GM12878 (cell line): ENCODE measurements at places on chromosomes 1 and 21. TPM values are rescaled to one million over a fixed set of nuclear protein-coding genes. Genes with fewer than 3 reads are reported as not detected.
A peak's percentile ranks its signal among the peaks of the same experiment; 100 is the strongest.

ANKRD34A gene
- total RNA-seq, result 3.5 and 5.2 TPM in 2 replicates

DIPK1A gene
- 8.1 and 9.3 TPM in 2 replicates for total RNA-seq

DNA sequence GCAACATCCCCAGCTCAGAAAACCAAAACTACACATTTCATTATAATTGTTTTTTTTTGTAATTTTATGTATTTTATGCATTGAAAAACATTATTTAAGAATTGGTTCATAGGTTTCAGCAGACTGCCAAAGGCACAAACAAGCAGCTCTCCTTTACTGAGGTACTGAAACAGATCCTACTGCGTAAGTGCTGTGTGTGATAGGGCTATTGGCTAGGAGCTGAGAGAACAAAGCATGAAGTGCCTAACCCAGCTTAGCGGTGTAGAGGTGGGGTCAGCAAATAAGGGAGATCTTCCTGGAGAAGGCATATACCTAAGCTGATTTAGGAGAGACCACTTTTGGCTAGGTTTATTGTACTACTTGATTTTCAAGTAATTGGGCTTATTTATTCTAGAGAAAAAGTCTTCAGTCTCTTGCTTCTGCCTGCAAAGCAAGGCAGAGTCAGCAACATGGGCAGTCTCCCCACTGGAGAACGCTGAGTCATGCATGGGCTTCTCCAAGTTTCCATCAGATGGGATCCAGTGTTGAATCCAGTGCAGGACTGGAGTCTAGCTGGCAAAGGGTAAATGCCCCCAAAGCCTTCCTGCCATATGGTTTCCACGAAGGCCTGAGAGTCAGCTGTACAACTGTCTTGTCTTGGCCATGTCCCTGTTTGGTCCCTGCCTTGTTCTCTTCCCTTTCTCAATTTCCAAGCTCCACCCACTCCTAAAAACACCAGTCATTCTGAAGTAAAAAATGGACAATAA, 18.0 kb upstream of the YTHDF2 start:
- no peak for DNase-seq
- H3K4me1 ChIP-seq, result no peaks in the 10 kb centered on the region
- H3K27ac ChIP-seq, result no peak overlapping the region

- H3K4me1 ChIP-seq, result no peaks in the 10 kb centered on the region
- no peak for DNase-seq
- H3K36me3 ChIP-seq, result no peaks in the 10 kb centered on the region
Observed at GRCh38 chr1:42999308-42999707, 40.6 kb upstream of the SLC2A1 start.

OR14K1 gene
- total RNA-seq, result not detected in 2 replicates

DNA sequence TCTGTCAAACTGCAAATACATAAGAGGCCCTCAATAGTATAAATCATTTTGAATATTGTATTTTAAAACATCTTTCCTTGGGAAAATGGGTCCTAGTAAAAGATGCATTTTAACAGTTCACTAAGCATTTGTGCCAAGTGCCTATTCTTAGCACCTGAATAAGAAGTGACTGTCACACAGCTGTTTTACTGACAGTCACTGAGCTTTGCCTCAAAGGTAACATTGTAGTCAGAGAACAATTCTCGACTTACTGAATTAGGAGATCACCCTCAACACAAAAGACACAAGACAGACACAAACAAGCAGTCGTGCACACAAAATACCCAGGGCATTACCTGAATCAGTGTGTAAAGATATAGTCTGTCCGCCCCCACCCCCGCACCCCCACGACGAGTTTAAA, 408 bp downstream of the ESRRG start:
- H3K36me3 ChIP-seq, result no peaks in the 10 kb centered on the region
- H3K4me1 ChIP-seq, result no peaks in the 10 kb centered on the region
- no peak overlapping the region for H3K4me3 ChIP-seq
- DNase-seq, result no peak
- H3K27me3 ChIP-seq, result peaks cover 7% of the 10 kb centered on the region

DNA sequence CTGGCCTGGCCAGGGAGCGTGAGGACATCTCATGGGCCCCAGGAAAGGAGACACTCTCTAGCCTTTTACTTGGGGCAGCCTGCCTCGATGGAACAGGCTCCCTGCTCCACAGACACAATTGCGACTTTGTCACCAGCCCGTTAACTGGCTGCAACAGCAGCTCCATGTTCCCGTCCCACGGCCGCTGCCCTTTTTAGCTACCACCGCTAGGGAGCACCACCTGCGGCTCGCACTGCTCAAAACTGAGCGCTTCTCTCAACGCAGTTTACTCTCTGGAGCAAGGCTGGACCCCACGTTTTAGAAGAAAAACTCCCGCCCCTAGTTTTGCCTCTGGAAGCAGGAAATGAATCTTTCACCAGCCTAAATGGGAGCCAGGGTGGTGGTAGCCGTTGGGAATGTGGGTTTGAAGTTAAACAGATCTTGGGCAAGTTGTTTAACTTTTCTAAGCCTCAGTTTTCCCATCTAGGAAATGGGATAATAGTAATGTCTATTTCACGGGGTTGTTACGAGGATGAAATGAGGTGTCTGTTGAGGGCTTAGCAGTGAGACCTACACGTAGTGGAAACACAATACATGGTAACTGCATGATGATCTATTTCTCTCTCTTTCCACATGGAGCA, 3.5 kb upstream of the LRRC38 start:
- no peak overlapping the region for H3K4me3 ChIP-seq
- no peak for DNase-seq
- H3K27ac ChIP-seq, result no peak overlapping the region
- H3K36me3 ChIP-seq, result no peaks in the 10 kb centered on the region
- 0 out of 2 replicates have a peak, but pooled peaks cover 2% of the 10 kb centered on the region for H3K27me3 ChIP-seq
- no peaks in the 10 kb centered on the region for H3K4me1 ChIP-seq

FMO5 gene
- total RNA-seq, result 0.10 and 0.24 TPM in 2 replicates

S100A12 gene
- not detected in 2 replicates for total RNA-seq

DNA sequence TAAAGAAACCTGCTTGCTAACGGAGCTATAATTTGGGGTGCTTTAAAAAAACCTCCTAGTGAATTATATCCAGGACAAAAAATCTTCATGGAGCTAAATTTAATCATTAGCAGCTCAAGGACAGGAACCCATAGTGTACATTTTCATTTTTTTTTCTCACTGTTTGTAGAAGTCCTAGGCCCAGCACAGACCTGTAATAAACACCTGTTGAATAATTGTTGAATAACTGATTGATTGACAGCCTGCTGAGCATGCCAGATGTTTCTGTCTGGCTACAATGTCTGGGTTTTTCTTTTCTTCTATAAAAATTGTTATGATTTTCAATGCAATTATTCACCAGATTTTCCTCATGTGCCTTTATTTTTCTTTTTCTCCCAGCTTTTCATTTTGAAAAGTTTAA, 10.9 kb upstream of the GALNT2 start:
- H3K27me3 ChIP-seq, result no peaks in the 10 kb centered on the region
- H3K4me3 ChIP-seq, result no peak overlapping the region
- no peaks in the 10 kb centered on the region for H3K36me3 ChIP-seq
- no peak for DNase-seq
- no peak overlapping the region for H3K27ac ChIP-seq

DNA sequence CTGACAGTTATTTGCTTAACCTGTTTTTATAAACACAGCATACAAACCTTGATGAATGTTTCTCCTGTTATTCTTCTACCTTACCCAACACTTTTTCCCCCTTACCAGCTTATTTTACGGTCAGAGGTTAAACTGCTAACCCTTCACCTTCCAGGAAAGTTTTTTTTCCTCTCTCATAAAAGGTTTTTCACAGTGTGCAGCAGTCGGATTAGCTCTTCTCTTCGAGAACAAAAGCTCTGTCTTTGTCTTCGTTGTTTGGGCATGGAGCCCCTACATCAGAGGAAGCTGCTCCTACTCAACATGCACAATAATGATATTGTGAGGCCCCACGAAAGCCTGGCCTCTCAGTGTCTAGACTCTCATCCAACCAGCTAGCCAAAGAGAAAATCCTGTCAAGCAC, 42.0 kb downstream of the DENND1B start:
- H3K36me3 ChIP-seq, result no peaks in the 10 kb centered on the region
- H3K27ac ChIP-seq, result no peak overlapping the region
- no peak for DNase-seq
- no peak overlapping the region for H3K4me3 ChIP-seq

GRCh38 chr21:33895356-33895755, 20.2 kb downstream of the ATP5PO start:
- no peaks in the 10 kb centered on the region for H3K27me3 ChIP-seq
- H3K4me1 ChIP-seq, result no peaks in the 10 kb centered on the region
- H3K36me3 ChIP-seq, result no peaks in the 10 kb centered on the region

DNA sequence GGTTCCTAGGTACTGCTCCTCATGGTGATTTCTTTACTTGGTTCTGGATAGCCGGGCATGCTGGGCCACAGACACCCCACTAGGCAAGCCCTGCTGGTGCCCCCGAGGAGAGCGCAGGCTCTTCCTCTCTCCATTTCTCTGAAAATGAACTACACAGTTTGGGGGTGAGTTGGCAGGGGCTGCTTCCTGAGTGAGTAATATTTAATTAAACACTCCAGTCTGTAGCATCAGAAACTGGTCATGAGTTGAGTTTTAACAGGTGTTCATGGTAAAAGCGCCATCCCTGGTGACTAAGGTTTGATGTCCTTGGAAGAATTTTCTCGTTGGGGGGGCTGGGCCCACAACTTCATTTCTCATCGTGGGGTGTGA, 1.7 kb downstream of the SPSB1 start:
- H3K36me3 ChIP-seq, result no peaks in the 10 kb centered on the region
- no peak for DNase-seq
- peaks cover 13% of the 10 kb centered on the region for H3K4me1 ChIP-seq
- no peak overlapping the region for H3K4me3 ChIP-seq
- H3K27ac ChIP-seq, result no peak overlapping the region

DNA sequence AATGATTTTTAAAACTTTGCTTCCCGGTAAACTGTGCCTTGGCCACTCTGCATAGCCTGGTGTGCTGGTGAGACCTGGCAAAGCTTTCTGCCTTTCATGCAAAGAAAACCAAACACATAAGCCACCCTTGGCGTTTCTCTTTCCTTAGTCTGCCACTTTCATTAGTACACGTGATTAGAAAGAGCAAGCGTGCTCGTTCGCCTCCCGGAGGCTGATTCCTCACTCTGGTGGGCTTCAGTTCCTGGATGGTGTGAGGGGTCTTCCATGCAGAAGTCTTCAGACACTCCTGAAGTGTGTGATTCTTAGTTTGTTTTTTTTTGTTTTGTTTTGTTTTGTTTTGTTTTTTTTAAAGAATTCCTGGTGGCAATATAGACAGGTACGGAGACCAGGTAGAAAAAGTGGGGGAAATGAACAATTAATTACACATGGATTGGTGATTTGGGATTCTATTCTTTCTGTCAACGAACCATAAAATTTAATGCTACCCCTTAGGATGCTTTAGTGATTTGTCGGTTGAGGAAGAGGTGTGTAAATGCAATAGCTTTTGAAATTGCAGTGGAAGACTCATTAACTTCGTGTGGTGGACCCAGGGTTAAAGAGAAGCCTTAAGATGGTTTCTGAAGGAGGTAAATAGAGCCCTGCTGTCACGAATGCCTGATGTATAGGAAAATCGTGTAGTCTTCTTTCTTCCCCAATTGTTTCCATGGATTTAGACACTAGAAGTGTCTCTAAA, 2.1 kb downstream of the GALNT2 start:
- H3K4me3 ChIP-seq, result peak overlapping the region; percentile 96
- H3K27ac ChIP-seq, result no peak overlapping the region
- no peak for DNase-seq
- H3K36me3 ChIP-seq, result no peaks in the 10 kb centered on the region
- no peaks in the 10 kb centered on the region; the same call in 1 of the 2 replicates for H3K4me1 ChIP-seq

GRCh38 chr1:167676205-167676915, 45.4 kb upstream of the MPZL1 start:
- H3K4me1 ChIP-seq, result peaks cover 85% of the 10 kb centered on the region
- no peaks in the 10 kb centered on the region for H3K27me3 ChIP-seq
- DNase-seq, result peak; percentile 88

SMCP gene
- not detected in 2 replicates for total RNA-seq

KMO gene
- 1.2 and 2.4 TPM in 2 replicates for total RNA-seq

DNA sequence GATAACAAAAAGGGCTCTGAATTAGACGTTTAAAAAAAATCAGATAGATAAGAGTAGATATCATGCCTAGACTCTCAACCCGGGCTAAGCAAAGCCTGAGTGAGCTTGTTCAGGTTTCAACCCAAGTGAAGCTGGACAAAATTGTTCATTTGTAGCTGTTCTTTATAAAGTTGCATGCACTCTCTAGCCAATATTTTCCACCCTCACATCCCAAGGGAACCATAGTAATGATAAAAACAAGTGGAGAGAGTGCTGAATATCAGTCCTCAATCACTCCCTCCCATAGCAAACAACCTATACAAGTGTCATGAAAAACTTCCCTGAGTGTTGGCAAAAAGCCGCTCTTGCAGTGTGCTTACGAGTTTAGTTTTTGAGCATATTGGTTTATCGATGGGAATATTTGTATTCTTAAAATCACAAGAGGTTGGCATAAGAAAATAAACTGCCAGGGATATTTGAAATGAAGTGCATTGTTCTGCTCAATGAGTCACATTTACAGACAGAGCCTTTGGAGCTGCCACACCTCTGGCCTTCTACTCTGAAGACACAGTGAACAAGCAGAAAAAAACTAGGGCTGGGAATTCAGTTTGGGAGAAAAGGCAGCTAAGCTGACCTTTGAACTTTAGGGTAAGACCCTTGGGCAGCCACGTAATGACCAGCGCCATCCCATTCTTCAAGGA, 2.2 kb upstream of the CLCA2 start:
- no peaks in the 10 kb centered on the region for H3K36me3 ChIP-seq
- no peaks in the 10 kb centered on the region for H3K4me1 ChIP-seq
- DNase-seq, result no peak
- H3K27me3 ChIP-seq, result no peaks in the 10 kb centered on the region
- no peak overlapping the region for H3K4me3 ChIP-seq

DNA sequence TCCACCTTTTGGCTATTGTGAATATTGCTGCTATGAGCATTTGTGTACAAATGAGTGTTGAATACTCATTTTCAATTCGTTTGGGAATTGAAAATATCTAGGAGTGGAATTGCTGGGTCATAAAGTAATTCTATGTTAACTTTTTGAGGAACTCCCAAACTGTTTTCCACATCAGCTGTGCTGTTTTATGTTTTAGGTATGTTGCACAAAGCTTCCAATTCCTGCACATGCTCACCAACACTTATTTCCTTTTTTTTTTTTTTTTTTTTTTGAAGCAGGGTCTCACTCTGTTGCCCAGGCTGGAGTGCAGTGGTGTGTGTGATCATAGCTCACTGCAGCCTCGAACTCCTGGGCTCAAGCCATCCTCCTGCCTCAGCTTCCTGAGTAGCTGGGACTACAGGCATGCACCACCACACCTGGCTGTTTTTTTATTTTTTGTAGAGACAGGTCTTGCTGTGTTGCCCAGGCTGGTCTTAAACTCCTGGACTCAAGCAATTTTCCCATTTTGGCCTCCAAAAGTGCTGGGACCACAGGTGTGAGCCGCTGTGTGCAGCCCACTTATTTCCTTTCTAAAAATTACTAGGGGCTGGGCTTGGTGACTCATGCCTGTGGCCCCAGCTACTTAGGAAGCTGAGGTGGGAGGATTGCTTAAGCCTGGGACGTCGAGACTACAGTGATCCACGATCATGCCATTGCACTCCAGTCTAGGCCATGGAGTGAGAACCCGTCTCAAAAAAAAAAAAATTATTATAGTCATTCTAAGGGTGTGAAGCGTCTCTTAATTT, 33.4 kb downstream of the TMCC2 start:
- H3K36me3 ChIP-seq, result no peaks in the 10 kb centered on the region
- H3K4me3 ChIP-seq, result no peak overlapping the region
- no peaks in the 10 kb centered on the region; the same call in 1 of the 2 replicates for H3K27me3 ChIP-seq
- no peaks in the 10 kb centered on the region for H3K4me1 ChIP-seq
- no peak overlapping the region for H3K27ac ChIP-seq
- DNase-seq, result no peak

- peaks cover 5% of the 10 kb centered on the region; the same call in 1 of the 2 replicates for H3K27me3 ChIP-seq
- DNase-seq, result no peak
- H3K4me3 ChIP-seq, result no peak overlapping the region
- H3K27ac ChIP-seq, result no peak overlapping the region
Observed at GRCh38 chr1:204975568-204976235, 67.3 kb upstream of the CNTN2 start.
